B cell (primary cell): ENCODE measurements at places on chromosomes 7 and 10. TPM values are rescaled to one million over a fixed set of nuclear protein-coding genes. Genes with fewer than 3 reads are reported as not detected.
A peak's percentile ranks its signal among the peaks of the same experiment; 100 is the strongest.

GRCh38 chr10:120946497-120946896 is 95.3 kb downstream of the WDR11 start:
- no peak overlapping the region for H3K27ac ChIP-seq
- no peaks in the 10 kb centered on the region for H3K36me3 ChIP-seq
- no peak overlapping the region for H3K4me3 ChIP-seq
- H3K4me1 ChIP-seq, result peaks cover 20% of the 10 kb centered on the region
- DNase-seq, result no peak
- H3K27me3 ChIP-seq, result no peaks in the 10 kb centered on the region

GRCh38 chr10:116472891-116473290 is 45.2 kb downstream of the PNLIPRP3 start:
- no peak overlapping the region for H3K27ac ChIP-seq
- H3K4me3 ChIP-seq, result no peak overlapping the region
- no peaks in the 10 kb centered on the region for H3K27me3 ChIP-seq
- H3K4me1 ChIP-seq, result no peaks in the 10 kb centered on the region
- no peak for DNase-seq

Gene SAMD9L
- 45.3 and 45.8 TPM in 2 replicates for total RNA-seq

GRCh38 chr7:137661634-137662033 is 185.1 kb downstream of the DGKI start:
- no peaks in the 10 kb centered on the region for H3K36me3 ChIP-seq
- H3K4me3 ChIP-seq, result no peak overlapping the region
- H3K27me3 ChIP-seq, result no peaks in the 10 kb centered on the region
- H3K4me1 ChIP-seq, result no peaks in the 10 kb centered on the region
- H3K27ac ChIP-seq, result no peak overlapping the region

DNA sequence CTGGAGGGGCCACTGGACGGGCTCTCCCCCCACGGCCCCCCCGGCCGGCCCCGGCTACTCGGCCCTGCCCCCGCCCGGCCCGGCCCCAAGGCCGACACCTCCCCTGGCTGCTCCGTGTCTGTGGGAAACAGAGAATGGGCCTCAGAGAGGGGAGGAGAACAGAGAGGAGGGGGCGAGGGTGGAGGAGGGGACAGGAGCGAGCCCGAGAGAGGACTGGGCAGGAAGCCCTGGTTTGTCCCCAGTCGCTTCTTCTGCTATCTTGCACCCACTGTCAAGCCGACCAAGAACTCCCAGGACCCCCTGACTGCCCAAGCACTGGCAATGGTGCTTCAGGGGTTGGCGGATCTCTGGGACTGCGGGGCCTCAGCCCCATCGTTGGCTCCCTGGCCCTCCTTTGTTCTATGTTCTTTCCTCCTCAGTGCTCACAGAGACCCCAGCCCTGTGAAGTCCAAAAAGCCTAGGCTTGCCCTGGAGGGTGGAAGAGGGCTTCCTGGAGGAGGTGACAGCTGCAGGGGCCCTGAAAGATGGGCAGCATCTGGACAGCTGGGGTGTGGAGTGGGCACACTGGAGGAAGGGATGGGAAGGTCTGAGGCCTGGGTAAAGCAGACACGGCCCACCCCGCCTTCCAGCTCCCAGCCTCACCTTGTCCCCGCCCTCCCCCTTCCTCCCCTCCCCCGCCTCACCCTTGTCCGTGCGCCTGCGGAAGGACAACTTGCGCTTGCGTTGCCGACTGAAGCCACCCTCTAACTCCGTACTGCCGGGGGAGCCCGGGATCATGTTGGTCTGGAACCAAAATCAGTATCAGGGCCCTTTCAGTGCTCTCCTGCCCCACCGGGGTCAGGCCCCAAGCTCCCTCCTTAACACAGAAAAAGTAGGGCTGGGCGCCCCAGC is 30.1 kb downstream of the KCNH2 start:
- no peaks in the 10 kb centered on the region for H3K4me1 ChIP-seq
- no peak overlapping the region for H3K27ac ChIP-seq
- no peaks in the 10 kb centered on the region for H3K36me3 ChIP-seq
- no peaks in the 10 kb centered on the region for H3K27me3 ChIP-seq
- no peak for DNase-seq
- no peak overlapping the region for H3K4me3 ChIP-seq

Gene RAB19
- 0.37 and 0.51 TPM in 2 replicates for total RNA-seq

Gene GJD4
- total RNA-seq, result not detected in 2 replicates

DNA sequence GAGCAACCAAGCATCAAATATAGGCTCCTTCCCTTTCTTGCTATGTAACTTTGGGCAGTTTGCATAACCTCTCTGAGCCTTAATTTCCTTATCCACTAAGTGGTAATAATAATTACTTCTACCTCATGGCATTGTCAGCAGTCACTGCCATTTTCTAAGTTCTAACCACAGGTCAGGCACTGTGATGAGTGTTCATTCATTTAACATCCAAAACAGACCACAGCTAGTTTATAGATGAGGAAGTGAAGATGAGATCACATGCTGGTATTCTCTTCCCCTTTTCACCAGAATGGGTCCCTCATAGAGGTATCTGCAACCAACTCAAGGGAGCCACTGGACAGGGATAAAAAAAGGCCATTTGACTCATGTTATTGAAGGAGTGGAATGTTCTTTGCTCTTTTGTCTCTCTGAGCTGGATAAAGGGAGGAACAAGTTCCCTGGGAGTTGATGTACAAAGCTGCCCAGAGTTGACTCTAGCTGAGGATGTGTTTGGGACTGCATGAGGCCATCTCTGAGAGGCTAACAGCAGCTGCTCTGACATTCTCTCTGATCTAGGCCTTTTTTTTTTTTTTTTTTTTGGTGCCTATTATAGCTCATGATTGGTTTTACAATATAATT is 65.0 kb downstream of the DNAJC12 start:
- H3K36me3 ChIP-seq, result no peaks in the 10 kb centered on the region
- peak; percentile 81 for DNase-seq
- peak overlapping the region; percentile 78 for H3K27ac ChIP-seq

DNA sequence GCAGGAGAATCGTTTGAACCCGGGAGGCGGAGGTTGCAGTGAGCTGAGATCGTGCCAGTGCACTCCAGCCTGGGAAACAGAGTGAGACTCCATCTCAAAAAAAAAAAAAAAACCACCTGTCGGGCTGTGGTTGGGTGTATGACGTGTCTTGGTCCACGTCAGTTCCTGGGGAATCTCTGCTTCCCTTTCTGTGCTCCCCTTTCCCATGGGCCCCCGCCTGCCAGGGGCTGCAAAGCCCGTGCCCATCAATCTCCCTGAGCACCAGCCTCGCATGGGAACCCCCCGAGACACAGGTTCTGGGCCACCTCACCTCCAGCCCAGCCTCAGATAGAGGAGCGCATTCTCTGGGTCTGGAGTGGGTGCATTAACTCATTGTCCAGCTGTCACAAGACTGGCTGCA is 2.3 kb upstream of the SH2B2 start:
- peak; percentile 76 for DNase-seq
- H3K27me3 ChIP-seq, result no peaks in the 10 kb centered on the region
- no peak overlapping the region for H3K27ac ChIP-seq
- H3K4me1 ChIP-seq, result peaks cover 54% of the 10 kb centered on the region

GRCh38 chr7:16883918-16884317 is 2.1 kb upstream of the AGR3 start:
- DNase-seq, result peak; percentile 24
- no peaks in the 10 kb centered on the region for H3K27me3 ChIP-seq
- no peak overlapping the region for H3K27ac ChIP-seq

- no peaks in the 10 kb centered on the region for H3K27me3 ChIP-seq
- H3K36me3 ChIP-seq, result no peaks in the 10 kb centered on the region
- H3K4me1 ChIP-seq, result peaks cover 67% of the 10 kb centered on the region
- no peak for DNase-seq
Measured at GRCh38 chr10:88390041-88390440, 193.1 kb downstream of the RNLS start.

- no peaks in the 10 kb centered on the region for H3K4me1 ChIP-seq
- H3K36me3 ChIP-seq, result no peaks in the 10 kb centered on the region
- H3K27me3 ChIP-seq, result no peaks in the 10 kb centered on the region
- DNase-seq, result no peak
- H3K4me3 ChIP-seq, result no peak overlapping the region
Measured at GRCh38 chr10:108521827-108522492, 1357.5 kb upstream of the SORCS1 start.
